ENCODE measurements at places on chromosomes 3 and 15. TPM values are rescaled to one million over a fixed set of nuclear protein-coding genes. Genes with fewer than 3 reads are reported as not detected.

- H3K36me3 ChIP-seq = peaks cover 42% of the 10 kb centered on the region
- no peak overlapping the region for H3K27ac ChIP-seq
- H3K4me1 ChIP-seq = peaks cover 20% of the 10 kb centered on the region
- no peak for DNase-seq
- no peak overlapping the region for H3K4me3 ChIP-seq
These were observed 8.5 kb upstream of the FANCD2 start for GRCh38 chr3:10017636-10018292.

DNA sequence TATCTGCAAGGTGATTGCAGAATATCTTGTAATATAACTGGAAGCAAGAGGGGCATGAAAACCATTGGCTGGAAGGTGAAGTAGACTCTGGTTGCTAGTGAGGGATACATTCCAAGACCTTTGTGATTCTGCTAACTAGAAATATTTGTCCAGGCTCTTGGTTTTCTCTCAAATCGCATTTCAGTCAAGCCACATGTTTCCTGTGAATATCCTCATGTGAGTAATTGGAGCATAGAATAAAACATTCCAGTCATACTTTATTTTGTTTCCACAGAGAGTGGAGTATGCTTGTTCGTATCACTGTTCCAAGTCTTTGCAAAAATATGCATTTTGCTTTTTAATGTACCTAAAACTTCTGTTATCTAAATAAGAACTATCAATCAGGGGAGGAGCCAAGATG is 850.0 kb downstream of the EPHA3 start:
- no peaks in the 10 kb centered on the region for H3K27me3 ChIP-seq
- H3K27ac ChIP-seq = no peak overlapping the region
- DNase-seq = no peak
- no peaks in the 10 kb centered on the region for H3K4me1 ChIP-seq

DNA sequence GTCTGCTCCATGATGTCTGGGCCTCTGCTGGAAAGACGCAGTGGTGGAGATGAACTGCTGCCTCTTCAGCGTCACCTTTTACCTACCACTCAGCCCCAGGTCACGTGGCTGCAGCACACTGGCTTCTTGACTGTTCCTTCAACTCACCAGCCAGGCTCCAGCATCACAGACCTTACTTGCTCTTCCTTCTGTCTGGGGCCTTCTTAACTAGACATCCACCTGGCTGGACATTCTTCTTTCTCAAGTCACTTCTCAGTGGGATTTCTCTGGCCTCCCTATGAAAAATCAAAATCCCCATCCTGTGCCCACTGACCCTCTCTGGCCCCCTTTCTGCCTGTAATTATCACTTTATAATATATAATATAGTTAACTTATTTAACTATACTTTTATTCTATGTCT is 29.7 kb upstream of the NSMCE3 start:
- H3K4me3 ChIP-seq = no peak overlapping the region
- H3K27ac ChIP-seq = no peak overlapping the region
- DNase-seq = no peak
- H3K4me1 ChIP-seq = no peaks in the 10 kb centered on the region

GRCh38 chr3:193506921-193507320 is 47.8 kb downstream of the ATP13A4 start:
- H3K36me3 ChIP-seq = no peaks in the 10 kb centered on the region
- H3K27ac ChIP-seq = no peak overlapping the region
- DNase-seq = no peak
- H3K27me3 ChIP-seq = no peaks in the 10 kb centered on the region
- H3K4me3 ChIP-seq = no peak overlapping the region

The CCDC12 gene
- 38.6 TPM for total RNA-seq

DNA sequence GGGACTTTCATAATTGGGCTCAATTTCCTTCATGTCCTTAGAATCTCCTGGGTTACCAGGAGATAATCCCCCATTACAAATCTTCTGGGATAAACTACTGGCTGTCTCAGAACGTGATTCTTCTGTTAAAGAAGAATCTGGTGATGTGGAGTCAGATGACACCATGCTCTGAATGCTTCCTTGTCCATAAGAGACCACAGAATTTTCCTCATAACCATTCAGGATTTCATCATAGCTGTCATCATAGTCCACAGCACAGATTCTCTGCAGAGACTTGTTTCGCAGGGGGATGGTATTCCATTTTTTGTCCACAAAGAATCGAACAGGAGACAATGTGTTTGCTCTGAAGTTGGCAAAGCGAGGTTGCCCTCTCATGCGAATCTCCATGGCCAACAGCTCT is 109.8 kb upstream of the TSPAN3 start:
- H3K36me3 ChIP-seq = peaks cover 21% of the 10 kb centered on the region
- H3K4me3 ChIP-seq = no peak overlapping the region
- DNase-seq = no peak

The FBXW12 gene
- not detected for total RNA-seq

DNA sequence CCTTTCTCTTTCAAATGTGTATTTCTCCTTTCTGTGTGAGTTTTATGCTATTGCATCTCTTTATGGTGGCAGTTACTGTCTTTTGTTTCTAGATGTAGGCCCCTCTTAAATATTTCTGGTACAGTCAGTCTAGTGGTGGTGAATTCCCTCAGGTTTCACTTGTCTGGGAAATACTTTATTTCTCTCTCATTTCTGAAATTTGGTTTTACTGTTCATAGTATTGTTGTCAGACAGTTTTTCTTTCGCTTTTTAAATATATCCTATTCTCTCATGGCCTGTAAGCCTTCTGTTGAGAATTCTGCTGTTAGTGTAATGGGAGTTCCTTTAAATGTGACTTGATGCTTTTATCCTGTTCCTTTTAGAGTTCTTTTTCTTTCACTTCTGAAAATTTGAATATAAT is 874.0 kb downstream of the PLOD2 start:
- H3K4me3 ChIP-seq = no peak overlapping the region
- H3K27ac ChIP-seq = no peak overlapping the region
- H3K27me3 ChIP-seq = no peaks in the 10 kb centered on the region
- H3K4me1 ChIP-seq = no peaks in the 10 kb centered on the region
- no peak for DNase-seq

The SHF gene
- total RNA-seq = 12.0 TPM

GRCh38 chr3:126415661-126416591 is 21.2 kb downstream of the CFAP100 start:
- H3K4me3 ChIP-seq = no peak overlapping the region
- H3K36me3 ChIP-seq = no peaks in the 10 kb centered on the region
- peaks cover 8% of the 10 kb centered on the region for H3K27me3 ChIP-seq
- no peaks in the 10 kb centered on the region for H3K4me1 ChIP-seq

The TRIM71 gene
- total RNA-seq = not detected

DNA sequence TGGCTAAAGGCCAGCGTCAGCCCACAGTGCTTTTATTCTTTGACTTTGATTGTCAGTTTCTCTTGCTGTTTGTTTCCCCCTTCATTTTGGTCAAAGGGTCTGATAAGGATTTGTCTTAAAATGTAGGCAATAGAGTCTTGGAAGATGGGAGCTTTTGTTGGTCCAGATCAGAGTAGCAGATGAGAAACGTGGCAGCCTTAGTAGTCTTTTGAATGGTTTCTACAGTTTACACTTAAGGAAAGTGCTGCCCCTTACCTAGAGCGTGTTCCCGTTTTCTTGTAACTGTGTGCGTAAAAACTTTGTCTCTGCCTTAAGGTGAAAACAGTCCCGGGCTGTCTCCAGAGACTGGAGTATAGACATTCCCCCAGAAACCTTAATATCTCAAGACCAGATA is 630 bp downstream of the LXN start:
- H3K27me3 ChIP-seq = no peaks in the 10 kb centered on the region
- no peak for DNase-seq
- H3K27ac ChIP-seq = peak overlapping the region; percentile 76
- peaks cover 11% of the 10 kb centered on the region for H3K36me3 ChIP-seq
- peak overlapping the region; percentile 58 for H3K4me3 ChIP-seq

The GOLGA8K gene
- total RNA-seq = not detected

The PPP1R14D gene
- not detected for total RNA-seq

- no peaks in the 10 kb centered on the region for H3K4me1 ChIP-seq
- H3K36me3 ChIP-seq = no peaks in the 10 kb centered on the region
- H3K27ac ChIP-seq = no peak overlapping the region
- peak; percentile 55 for DNase-seq
- no peaks in the 10 kb centered on the region for H3K27me3 ChIP-seq
- H3K4me3 ChIP-seq = no peak overlapping the region
These were observed 162.8 kb downstream of the SMAD6 start for GRCh38 chr15:66864871-66865281.

All from right atrium auricular region (tissue), 2 donors.